ENCODE measurements at places on chromosomes 11 and 22.

GRCh38 chr11:46421257-46421880 lies 29.8 kb upstream of the CHRM4 start:
- DNase-seq: no peak

GRCh38 chr22:48397531-48398180 lies 1430.0 kb downstream of the BRD1 start:
- DNase-seq: no peak

DNA sequence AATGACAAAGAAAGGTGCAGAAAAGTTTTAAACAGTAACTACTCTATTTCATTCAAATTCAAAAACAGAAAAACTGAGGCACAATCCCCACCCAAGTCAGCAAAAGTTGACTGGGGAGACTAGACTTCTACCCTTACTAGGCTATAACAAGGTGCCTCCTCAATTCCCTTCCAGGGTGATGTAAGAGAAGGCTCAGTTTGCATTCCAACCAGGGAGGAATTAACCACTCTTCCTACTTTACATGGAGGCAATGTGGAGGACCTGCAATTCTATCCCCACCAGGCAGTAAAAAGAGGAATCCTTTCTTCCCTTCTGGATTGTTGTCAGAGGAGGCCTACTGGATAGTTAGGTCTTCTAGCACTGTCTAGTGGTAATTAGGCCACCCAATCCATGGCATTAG lies 26.1 kb downstream of the TYR start:
- DNase-seq: no peak

DNA sequence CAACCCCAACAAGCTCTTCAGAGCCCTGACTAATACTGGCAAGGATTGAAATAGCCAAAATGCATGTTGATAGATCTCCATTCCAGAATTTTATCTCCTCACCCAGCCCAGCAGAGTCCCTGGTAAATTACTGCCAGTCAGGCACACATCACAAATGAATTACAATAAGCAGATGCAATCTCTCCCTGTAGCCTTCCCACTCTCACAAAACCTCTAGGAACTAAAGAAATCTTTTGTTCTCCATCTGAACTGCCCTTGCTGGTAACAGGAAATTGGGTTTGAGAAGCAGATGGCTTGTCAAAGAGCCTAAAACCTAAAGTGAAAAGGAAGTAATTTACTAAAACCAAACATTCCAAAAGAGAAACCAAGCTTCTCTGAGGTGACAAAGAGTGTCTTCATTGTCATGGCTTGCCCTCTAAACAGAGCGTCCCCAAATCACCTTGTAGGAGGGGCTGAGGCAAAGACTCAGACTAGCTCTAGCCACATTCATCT lies 59.5 kb downstream of the FAM168A start:
- no peak for DNase-seq

DNA sequence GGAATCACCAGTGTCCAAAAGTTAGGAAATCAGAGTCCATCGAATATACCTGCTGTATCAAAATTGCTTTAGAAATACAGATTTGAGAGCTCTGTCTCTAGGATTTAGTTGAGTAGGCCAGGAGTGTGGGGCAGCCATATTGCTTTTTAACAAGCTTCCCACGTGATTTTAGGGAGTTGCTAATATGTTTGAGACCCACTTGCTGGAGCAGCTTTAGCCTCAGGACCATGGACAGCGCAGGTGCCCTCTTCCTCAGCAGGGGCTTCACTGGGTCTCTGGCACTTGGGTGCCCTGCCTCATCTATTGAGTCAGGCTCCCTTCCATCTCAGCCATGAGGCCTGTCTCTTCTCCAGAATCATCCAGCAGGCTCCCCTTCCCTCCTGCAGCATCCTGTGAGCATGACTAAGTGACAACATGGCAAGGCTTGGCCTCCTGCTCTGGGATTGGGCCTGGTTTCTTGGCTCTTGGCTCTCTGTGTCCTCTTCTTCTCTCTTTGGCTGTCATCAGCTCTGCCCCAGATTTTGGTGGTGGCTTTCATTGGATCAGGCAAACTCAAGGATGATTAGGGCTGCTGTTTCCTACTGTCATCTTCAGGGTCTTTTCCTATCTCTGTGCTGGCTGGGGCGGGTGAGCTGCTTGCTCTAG lies 70.0 kb downstream of the SGSM1 start:
- DNase-seq: no peak

- DNase-seq: no peak
Observed at GRCh38 chr11:57459164-57460021, 935 bp upstream of the RTN4RL2 start.
